ENCODE measurements at places on chromosomes 13 and 19.
A peak's percentile ranks its signal among the peaks of the same experiment; 100 is the strongest.

GRCh38 chr19:11199517-11199916, 2.2 kb upstream of the KANK2 start:
- DNase-seq = no peak

GRCh38 chr13:38872693-38873092, 117.9 kb downstream of the STOML3 start:
- peak; percentile 42 for DNase-seq

DNA sequence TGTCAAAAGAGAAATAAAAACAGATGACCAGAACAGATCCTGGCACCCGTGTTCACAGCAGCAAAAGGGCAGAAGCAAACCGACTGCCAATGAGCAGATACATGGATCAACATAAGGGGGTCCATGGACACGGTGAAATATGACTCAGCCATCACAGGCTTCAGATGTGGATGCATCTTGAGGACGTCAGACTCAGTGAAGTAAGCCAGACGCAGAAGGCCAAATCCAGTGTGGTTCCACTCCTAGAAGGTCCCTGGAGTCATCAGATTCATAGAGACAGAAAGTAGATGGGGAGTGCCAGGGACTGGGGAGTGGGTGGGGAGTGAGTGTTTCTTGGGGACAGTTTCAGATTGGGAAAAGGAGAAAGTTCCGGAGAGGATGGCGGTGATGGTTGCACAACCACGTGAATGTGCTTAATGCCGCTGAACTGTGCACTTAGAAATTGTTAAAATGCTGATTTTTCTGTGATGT, 28.8 kb upstream of the SEMA6B start:
- DNase-seq = no peak

DNA sequence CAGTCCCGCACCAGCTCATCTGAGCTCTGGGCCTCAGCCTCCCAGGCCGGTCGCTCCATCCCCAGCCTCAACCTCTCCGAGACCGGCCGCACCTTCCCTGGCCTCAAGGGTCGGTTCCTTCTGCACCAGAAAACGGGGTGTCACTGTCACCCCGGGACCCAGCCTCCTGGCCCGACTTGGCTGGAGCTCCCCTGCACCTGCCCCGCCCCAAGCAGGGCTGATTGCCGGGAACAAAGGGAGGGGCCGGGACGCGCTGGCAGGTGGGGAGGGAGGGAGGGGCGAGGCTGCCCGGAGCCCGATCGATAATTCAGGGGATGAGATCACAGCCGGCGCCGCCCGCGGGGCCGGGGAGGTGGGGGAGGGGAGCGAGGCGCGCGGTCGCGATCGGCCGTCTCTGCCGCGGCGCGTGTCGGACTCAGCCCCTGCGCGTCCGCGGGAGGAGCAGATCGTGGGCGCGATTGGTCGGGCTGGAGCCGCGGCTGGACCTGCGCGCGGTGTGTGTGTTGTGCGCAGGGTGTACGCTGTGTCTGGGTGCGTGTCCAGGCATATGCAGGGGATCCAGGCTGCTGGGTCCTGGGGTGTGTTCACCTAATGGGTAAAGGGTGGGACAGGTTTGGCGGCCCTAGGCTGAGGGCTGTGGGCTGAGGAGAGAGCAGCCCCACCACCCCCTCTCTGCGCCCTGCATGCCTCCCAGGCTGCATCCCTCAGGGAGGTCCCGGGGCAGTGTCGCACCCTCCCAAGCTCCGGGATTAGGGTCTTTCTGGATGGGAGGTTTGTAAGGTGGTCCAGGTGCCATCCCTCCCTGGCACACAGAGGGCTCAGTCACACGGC, 1.1 kb upstream of the SHC2 start:
- DNase-seq = no peak

- DNase-seq = no peak
Measured at GRCh38 chr13:75558145-75558840, 8.7 kb downstream of the UCHL3 start.

DNA sequence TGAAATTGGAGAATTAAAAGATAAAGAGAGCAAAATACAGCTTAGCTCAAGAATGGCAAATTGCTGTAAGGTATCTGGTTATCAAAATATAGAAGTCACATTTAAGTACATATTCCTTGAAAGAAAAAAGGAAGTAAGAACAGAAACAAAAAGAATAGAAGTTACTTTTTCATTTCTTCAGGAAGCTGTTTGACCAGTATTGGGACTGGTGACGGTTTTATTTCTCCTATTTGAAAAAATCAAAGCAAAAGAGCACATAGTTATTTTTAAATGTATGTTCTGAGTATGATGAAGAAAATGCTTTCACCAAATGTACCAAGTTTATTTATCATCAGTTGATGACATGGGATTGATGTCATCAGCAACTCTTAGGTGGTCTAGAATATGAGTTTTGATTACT, 83.1 kb upstream of the OXGR1 start:
- no peak for DNase-seq
